ENCODE measurements at places on chromosomes 7 and 10.

GRCh38 chr10:1316121-1316808 is 260.1 kb downstream of the WDR37 start:
- DNase-seq, result peak; percentile 56

- no peak for DNase-seq
Measured at GRCh38 chr10:71978476-71978875, 14.3 kb downstream of the CHST3 start.

DNA sequence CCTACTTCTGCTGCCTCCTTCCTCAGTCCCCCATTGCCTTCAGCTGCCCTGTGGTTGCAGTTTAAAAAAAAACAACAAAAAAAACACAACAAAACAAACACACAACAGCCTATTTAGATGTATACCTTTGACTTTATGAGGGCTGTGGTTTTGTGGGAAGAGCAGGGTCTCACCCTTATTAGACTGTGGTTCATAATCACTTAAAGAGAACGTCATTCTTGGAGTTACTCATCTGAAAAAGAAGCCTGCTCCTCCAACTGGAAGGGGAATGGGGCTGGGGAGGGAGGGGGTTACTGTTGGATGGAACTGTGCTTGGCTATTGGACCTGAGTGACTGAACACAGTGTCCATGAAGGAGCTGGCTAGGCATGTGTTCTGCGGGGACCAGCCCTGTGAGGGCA is 48.1 kb downstream of the SDK1 start:
- no peak for DNase-seq

DNA sequence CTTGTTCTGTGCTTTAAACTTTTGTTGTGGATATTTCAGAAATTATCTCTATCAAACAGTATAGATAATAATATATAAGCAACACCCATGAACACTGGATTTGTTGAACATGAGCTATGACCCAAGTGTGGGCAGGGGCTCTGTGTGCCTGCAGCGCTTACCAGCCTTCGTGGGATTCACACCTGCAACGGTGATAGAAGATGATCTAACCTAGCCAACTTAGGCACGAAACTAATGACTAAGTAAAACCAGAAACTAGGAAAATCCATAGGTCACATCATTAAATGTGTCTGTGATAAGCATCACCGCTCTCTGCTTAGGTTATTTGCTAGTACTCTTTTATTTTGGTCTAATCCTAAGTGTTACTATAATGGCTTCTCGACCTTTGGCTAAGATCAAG is 18.0 kb downstream of the SPAG6 start:
- DNase-seq, result no peak

- no peak for DNase-seq
Measured at GRCh38 chr7:124773339-124773738, 7.7 kb upstream of the GPR37 start.

DNA sequence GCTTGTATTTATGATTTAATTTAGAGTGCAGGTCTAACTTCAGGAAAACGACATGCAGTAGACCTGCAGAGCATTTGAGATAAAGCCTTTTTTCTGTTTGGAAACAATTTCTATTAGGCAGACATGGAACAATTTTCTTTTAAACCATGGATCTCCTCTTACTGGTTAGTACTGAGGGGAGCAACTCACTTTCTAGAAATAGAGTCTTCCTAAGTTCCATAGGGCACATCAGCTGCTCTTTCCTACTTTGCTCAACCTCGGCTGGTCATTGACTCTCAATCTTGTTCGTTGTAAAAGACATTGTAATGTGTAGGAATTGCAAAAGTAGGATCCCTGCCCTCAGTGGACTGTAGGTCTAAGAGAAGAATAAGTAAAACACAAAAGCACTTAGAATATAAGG is 58.0 kb downstream of the PLXDC2 start:
- DNase-seq, result no peak

- no peak for DNase-seq
Measured at GRCh38 chr10:69568472-69569395, 4.5 kb downstream of the NEUROG3 start.

DNA sequence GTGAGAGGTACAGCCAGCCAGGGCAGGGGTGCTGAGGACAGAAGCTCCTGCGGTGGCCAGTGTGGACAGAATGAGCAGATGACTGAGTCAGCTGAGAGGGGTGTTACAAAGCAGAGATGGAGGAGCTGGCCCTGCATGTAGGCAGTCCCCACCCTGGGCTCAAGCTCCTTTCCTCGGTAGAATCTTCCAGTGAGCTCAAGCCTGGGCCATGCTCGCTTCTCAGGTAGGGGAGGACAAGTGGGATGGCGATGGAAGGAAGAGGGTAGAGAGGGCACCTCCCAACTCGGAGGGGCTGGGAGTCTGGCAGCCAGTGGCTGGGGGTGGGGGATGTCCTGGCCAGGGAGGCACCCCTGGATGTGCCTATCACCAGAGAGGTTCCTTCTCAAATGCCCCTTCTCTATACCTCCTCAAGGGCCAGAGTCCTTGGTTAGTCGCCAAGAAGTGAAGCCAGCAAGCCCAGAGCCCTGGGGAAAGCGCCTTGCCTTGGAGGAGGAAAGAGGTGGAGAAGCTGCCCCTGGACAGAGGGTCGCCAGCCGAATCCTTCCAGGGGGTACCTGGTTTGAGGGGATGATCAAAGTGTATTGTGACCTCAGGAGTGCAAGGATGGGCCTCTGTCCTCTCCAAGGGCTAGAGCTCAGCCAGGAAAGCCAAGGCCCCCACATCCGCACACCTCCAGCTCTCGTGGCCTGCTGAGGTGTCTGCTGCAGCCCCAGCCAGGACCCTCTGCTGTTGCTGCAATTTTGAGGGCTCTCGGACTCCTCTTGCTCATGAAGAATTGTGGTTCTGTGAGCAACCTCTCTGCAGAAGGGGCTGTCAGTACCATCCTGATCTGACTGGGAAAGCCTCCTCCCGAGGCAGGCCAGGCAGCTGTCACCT is 88.6 kb upstream of the MACROH2A2 start:
- no peak for DNase-seq

DNA sequence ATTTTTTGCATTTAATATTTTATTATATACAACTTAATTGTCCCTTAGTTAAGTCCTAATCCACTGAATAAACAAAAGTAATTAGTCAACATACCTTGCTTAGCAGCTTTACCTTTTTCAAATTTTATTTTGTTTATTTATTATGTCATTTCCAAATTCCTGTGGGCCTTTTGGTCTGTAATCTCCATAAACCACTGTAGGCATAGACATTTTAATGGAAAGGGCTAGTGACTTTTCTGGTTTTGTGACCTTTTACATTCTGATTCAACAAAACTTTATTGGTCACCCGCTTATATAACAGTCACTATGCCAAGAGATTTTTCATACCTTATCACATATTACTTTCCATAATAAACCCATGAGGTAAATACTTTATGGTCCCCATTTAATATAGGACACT is 181.3 kb upstream of the PRPS1L1 start:
- DNase-seq, result no peak

All from dorsolateral prefrontal cortex (tissue), 122 donors.